ENCODE measurements at places on chromosomes 1 and 21.

DNA sequence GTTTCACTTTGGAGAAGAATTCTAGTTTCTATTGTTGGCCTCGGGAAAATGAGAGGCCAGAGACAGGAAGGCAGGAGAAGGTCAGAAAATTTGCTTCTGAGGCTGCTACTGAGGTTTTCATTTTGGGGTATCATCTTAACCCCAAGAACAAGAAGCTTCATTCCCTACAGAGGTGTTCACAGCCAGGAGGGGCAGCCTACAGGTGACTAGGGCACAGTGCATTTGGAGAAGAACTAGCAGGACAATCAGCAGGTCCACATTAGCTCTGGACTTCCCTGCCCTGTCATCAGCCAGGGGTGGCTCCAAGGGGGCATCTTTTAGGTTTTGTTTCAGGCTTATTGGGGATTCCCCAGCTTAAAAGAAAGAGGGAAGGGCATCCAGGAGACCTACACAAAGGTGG is 12.1 kb upstream of the ZNF496 start:
- DNase-seq = no peak

- DNase-seq = peak; percentile 18
Measured at GRCh38 chr1:76901158-76901767, 34.0 kb downstream of the ST6GALNAC5 start.

- no peak for DNase-seq
Measured at GRCh38 chr1:8597455-8597854, 220.0 kb downstream of the RERE start.

DNA sequence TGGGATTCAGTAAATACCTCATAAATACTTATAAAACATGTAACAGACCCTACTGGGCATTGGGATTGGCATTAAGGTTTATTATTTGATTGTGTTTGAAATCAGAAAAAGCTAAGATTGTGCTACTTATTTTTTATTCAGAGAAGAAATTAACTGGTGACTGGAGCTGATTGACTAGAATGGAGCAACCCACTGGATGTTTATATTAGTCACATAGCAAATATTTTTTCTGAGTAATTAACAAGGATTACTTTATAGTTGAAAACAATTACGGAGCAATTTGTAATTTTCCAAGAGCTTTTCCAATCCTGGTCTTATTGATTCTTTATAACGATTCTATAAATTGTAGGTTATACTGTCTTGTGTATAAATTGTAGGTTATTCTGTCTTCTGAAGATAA is 208.7 kb downstream of the HLX start:
- DNase-seq = no peak

DNA sequence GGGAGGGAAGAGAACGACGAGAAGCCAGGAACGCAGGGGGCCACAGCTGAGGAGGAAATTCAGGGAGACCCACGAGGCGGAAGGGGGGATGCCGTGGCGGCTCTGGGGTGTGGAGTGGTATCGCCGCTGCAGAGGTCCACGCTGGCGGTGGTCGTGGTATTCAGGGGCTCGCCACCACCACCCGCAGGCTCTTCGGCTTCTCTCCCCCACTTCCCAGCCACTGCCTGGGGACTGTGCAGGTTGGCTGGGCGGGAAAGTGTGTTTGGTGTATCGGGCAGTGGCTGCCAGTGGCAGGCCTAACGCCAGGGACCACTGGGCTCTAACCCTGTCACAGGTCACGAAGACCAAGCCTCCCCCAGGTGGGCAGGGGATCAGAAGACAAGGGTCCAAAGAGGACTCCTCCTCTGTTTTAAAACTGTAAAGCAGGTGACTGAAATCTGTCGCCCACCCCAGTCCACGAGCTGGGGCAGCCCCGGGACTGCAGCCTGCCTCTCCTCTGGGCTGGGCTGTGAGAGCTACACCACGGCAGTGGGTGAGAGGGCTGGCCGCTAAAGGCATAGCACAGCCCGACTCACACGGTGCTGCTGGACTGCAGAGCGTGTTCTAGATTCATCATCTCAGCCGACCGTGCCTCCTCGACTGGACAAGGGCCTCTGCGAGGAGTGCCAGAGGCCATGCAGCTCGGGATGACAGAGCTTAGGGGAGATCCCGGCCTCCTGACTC is 30.9 kb downstream of the SLC66A1 start:
- no peak for DNase-seq

- no peak for DNase-seq
Measured at GRCh38 chr1:214686497-214686896, 83.5 kb downstream of the CENPF start.

DNA sequence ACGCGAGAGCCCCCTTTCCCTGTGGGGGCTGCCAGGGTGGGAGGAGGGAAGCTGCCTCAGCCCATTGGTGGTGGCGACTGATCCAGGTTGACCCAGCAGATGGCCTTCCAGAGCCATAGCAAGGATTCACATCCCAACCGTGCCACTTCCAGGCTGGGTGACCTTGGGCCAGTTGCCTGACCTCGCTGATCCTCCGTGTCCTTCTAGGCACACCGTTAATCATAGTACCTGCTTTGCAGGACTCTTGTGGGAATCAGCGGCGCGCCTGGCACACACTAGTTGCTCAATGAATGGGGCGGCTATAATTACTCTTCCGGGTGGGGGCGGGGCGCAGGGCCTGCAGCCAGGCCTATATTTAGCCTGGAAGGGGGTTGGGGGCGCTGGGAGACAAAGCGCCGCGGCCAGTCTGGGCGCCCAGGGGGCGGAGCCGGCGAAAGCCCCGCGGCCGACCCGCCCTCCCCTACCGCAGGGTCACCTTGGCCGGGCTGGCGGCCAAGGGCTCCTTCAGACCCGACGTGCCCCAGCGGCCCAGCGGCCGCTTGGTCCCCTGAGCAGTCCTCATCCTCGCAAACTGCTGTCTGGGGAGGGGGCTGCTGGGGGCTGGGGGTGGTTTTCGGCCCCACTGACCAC is 5.1 kb downstream of the HSPB7 start:
- DNase-seq = peak; percentile 39

- DNase-seq = no peak
Measured at GRCh38 chr21:30880914-30881313, 466 bp downstream of the KRTAP11-1 start.

- no peak for DNase-seq
Measured at GRCh38 chr1:233480198-233480597, 133.7 kb upstream of the KCNK1 start.

GRCh38 chr21:37073417-37074196 is 553 bp downstream of the TTC3 start:
- DNase-seq = peak; percentile 49
